Jurkat, Clone E6-1 (cell line): ENCODE measurements at places on chromosomes 4 and X.

GRCh38 chr4:2869659-2870058 is 26.0 kb downstream of the ADD1 start:
- no peak for DNase-seq

DNA sequence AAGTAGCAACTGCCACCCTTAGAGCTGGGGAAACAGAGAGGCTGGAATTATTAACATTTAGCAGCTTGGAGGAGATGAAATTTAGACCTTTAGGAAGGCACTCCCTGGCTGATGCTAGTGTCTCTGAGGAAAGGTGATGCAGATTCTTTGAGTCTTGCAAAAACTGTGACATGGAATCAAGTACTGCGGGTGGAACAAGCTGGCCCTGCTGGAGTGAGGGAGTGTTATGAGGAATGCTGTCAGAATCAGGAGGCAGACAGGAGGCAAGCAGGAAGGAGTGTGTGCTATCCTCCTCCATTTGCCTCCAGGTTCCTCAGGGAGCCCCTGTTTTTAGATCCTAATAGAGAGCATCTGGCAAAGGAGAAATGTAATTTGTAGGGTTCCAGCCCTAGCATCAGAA is 391.7 kb upstream of the PITX2 start:
- no peak for DNase-seq

GRCh38 chr4:73275318-73275654 is 16.7 kb upstream of the ANKRD17 start:
- DNase-seq, result no peak

DNA sequence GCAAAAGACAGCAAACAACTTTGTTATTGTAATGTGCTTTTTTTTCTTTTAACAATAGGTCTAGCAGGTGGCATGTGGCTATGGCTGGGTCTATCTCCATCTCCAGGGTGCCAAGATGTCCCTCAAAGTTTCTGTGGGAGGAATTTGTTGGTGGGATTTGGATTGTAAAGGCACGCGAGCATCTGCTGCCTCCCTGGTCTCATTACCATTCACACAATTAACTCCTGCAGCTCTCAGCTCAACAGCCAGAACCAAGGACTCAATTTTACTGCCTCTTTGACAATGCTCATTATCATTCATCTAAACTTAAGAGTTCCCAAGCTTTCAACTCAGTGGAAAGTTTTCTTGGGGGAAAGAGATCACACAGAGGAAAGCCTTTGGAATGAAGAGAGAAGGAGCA is 10.9 kb upstream of the PCDH18 start:
- no peak for DNase-seq

DNA sequence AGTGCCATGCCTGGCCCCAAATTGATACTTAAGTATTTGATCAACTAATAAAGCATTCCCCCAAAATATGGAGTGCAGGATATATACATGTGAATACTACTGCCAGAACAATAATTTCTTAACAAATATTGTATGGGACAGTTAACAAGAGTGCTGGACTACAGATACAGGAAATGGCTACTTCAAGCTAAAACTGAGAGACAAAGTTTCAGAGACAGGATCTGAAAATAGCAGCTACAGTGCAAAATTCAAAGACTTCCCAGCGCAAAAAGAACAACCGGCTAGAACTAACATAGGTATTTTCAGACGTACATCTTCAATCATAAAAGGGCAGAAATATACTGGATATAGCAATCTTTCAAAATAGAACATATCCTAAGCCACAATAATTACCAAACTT is 6.3 kb downstream of the ATRX start:
- DNase-seq, result no peak

- DNase-seq, result no peak
These were observed 47.0 kb downstream of the ANXA10 start for GRCh38 chr4:168139336-168139735.

DNA sequence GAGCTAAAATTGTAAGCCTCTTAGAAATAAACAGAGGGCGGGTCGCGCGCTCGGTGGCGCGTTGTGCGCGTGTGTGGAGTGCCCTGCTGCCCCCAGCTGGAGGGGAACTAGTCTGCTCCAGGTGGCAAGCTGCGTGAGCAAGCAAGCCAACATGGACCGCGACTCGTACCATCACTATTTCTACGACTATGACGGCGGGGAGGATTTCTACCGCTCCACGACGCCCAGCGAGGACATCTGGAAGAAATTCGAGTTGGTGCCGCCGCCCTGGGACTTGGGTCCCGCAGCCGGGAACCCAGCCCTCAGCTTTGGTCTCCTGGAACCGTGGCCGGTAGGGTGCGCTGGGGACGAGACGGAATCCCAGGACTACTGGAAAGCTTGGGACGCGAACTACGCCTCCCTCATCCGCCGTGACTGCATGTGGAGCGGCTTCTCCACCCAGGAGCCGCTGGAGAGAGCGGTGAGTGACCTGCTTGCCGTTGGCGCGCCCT is 66.1 kb downstream of the DNAAF6 start:
- DNase-seq, result no peak

- no peak for DNase-seq
These were observed at the start of gene ADGRA3 for GRCh38 chr4:22515888-22516541. ADGRA3 (minus strand) TSS chr4:22516066; CDS start chr4:22515784, 282 bp downstream.
